ENCODE measurements at places on chromosomes 6 and 20.

DNA sequence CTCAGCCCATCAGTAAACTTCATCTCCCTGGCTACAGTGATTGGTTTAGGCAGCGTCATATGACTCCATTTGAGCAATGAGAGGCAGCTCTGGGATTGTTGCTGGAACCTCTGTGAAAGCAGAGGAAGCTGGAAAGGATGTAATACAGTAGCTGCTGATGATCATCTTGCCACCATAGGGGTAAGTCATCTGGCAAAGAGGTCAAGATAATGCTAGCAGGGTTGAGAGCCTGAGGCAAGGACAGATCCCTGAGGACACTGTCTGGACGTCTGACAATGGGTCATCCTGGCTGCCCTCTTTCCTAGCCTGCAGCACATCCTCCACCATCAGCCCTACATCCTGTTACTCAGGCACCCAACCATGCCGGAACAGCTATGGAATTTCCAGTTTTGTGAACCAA lies 25.5 kb upstream of the FKBP1A start:
- DNase-seq, result no peak

GRCh38 chr6:170178561-170179477 lies 112.1 kb downstream of the DLL1 start:
- no peak for DNase-seq

GRCh38 chr6:69305456-69305855 lies 491.4 kb downstream of the LMBRD1 start:
- DNase-seq, result no peak

DNA sequence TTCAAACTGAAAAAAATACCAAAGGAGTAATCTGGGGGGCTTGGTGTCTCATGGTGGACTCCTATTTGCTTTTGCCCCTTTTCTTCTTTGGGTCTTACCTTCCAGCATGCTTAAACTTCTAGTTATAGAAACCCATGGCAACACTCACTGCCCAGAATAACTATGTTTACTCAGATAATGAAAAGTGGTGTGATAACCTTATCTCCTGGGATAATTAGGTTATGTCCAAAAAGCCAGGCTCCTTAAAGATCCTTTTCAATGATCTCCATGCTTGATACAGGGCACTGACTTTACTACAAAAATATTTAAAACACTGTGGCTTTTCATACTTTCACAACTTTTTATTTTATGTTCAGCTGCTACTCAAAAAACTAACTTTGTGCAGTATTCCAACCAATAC lies 245.6 kb downstream of the PRKN start:
- DNase-seq, result no peak

GRCh38 chr20:542777-543368 lies 717 bp downstream of the CSNK2A1 start:
- no peak for DNase-seq

DNA sequence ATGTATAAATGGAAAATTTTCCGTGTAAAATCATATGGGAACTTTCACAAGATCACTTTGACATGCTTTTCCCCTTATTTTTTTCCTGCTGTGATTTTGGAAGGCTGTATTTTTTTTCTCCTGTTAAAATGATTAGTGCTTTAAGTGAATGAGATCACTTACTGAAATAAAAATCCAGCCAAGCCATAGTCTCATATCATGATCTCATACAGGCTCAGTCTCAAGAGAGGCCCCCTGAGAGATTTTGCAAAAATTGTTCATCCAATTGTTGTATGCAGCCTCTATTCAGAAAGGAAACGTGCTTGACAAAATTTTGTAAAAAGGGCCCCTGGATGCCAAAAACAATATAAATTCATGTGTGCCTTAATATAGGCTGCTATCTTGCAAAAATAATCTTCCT lies 528.2 kb downstream of the HDGFL1 start:
- no peak for DNase-seq

GRCh38 chr6:49634092-49634835 lies 2.4 kb downstream of the RHAG start:
- no peak for DNase-seq

DNA sequence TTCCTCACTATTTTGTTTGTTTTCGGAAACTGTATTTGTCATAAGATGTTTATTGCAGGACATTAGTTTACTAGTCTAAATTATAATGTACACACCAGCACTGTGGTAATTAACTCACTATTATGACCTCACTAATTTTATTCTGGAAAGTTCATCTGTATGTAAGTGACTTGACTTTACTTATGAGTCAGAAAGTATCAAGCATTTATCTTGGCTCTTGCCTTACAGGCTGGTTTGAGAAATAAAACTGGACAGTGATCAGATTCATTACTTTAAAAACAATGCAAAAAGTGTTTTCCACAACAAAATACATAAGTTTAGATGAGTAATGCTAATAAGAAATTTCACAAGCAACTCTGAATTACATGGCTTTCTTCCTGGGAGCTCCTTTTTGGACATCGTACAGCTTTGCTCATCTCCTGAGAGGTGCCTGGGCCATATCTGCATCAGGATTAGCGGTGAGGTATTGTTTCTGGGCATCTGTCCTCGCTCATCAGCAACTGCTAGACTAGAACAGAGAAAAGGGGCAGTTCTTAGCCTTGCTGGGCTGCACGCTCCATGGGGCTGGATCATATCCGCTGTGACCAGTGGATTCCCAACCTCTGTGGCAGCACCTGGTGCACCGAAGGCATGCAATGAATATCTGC lies 179.8 kb downstream of the SOD2 start:
- no peak for DNase-seq

- DNase-seq, result no peak
Measured at GRCh38 chr20:15634102-15634501, 939.1 kb downstream of the KIF16B start.

DNA sequence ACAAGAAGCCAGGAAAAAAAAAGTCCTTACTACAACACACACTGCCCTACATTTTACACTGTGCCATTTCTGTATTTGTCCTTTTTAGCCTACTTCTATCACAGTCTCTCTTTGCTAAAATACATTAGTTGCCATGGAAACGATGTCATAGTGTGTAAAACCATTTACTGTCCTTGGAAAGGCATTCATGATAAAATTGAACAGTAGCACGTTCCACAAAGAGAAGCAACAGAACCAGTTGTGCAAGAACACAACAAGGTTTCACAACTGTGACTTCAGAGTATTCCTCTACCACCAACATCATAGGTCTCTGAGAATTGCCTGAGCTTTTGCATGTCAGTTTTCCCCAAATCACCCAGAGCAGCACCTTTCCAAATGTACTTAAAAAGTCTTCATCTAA lies 20.5 kb downstream of the FYN start:
- no peak for DNase-seq

GRCh38 chr6:106745824-106746582 lies 116.6 kb downstream of the QRSL1 start:
- no peak for DNase-seq

- DNase-seq, result no peak
Measured at GRCh38 chr6:106889692-106890091, 84.8 kb downstream of the CD24 start.

- DNase-seq, result no peak
Measured at GRCh38 chr20:55947701-55948100, 57.6 kb downstream of the CBLN4 start.

GRCh38 chr6:81897793-81898192 lies 145.3 kb upstream of the TENT5A start:
- DNase-seq, result no peak

DNA sequence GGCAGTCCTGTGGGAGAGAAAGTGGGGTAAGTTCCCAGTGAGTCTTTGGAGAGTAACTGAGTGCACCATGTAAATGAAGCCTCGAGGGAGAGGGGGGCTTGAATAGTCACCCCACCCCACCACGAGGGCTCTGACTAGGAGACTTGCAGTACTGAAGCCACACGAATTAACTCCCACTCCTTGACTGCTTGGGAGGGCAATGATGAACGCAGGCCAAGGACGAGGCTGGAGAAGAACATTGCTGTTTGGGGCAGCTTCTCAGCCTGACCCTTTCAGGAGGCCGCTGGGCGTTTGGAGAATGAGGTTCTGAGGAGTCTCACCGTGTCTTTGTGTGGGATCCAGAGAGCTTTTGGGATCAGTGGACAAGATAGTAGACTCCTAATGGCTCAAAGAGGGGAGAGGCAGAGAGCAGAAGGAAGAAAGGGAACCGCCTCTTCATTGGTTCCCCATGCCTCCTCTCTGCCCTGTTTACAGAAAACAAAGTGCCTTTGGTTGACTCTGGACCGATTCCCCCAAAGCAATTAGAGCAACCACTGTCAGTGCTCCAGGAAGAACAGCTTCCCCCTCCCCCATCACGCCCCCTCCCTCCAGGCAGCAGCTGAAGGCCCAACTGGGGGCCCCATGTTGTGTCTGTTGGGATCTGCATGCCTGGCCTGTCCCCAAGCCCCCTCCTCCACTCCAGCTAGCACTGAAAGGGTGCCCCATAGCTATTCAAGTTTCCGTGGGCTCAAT lies 41.7 kb upstream of the CDKN1A start:
- no peak for DNase-seq

GRCh38 chr6:72464246-72464645 lies 157.6 kb upstream of the KCNQ5 start:
- DNase-seq, result no peak

- no peak for DNase-seq
Measured at GRCh38 chr6:89975366-89975765, 81.1 kb downstream of the GJA10 start.

- no peak for DNase-seq
Measured at GRCh38 chr6:100479179-100480035, 14.7 kb upstream of the SIM1 start.

- no peak for DNase-seq
Measured at GRCh38 chr6:111113336-111114086, 26.2 kb downstream of the SLC16A10 start.

GRCh38 chr6:137403443-137403842 lies 90.8 kb downstream of the OLIG3 start:
- DNase-seq, result no peak

GRCh38 chr20:23096097-23096496 lies 10.0 kb upstream of the CD93 start:
- no peak for DNase-seq

All from substantia nigra (tissue), 51 donors.